Muscle of leg (tissue), 16 donors: ENCODE measurements at places on chromosomes 6 and 20.

GRCh38 chr20:61560361-61560853 is 308.3 kb downstream of the CDH4 start:
- no peak overlapping the region for H3K4me3 ChIP-seq
- H3K4me1 ChIP-seq, result no peaks in the 10 kb centered on the region
- H3K27me3 ChIP-seq, result peaks cover 2% of the 10 kb centered on the region
- no peak overlapping the region for H3K27ac ChIP-seq
- no peaks in the 10 kb centered on the region for H3K36me3 ChIP-seq
- DNase-seq, result peak; percentile 2

DNA sequence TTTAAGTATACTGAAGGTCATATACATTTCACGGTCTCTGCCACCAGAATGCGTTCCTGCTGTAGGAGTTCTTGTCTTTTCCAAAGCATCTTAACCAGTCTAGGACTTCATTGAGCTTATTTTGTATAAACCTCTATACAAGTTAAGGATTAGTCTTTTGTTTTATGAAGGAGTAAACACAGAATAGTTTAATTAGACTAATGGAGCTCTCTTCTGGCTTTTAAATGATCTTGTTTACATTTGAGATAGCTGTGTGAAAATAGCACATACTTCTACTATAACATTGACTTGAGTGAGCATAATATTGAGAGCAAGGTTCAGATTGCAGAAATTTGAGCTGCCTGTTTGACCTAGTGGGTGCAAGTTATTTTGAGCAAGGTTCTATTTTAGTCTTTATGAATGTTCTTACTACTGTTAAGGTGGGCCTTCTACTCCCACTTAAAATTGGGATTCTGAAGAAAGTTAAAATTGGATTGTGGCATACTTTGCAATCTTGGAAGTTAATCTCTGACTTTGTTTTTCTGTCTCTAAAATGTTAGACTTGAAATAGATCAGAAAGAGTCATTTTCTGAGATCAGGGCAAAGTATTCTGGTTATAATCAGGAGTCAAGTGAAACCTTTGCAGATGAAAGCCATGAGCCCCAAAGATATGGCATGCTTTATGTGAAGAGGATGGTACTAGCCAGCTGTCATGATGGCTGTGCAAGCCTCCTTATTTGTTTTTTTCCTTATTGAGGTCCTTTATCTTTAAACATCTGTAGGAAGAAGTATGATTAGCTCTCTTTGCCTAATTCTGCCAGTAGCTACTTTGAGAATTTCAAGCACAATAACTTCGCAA is 41.8 kb downstream of the RPRD1B start:
- H3K4me3 ChIP-seq, result no peak overlapping the region
- peaks cover 24% of the 10 kb centered on the region for H3K36me3 ChIP-seq
- H3K4me1 ChIP-seq, result peaks cover 23% of the 10 kb centered on the region
- peak; percentile 38 for DNase-seq
- H3K27me3 ChIP-seq, result no peaks in the 10 kb centered on the region

DNA sequence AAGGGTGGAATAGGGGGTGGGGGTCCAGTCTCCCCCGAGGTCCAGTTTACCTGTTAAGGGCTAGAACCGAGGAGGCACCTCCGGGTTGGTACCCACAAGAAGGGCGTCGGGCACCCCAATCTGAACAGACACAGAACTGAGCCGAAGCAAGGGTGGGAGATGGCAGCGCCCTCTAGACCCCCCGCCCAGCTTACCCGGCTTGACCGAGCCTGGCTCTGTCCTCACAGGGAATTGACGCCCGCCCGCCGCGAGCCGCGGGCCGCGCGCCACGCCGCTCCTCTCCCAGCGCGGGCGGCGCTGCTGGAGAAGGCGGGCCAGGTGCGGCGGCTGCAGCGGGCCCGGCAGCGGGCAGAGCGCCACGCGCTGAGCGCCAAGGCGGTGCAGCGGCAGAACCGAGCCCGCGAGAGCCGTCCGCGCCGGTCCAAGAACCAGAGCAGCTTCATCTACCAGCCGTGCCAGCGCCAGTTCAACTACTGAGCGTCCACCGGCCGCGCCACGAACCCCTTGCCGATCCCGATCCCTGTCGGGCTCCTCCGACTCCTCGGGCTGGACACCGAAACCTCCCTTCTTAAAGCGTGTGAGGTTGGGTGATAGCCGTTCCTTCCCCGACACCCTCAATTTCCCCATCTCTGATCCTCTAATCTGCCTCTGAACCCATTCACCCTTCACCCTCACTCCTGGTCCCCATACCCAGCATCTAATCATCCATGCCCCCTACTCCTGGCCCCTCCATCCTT is 5.9 kb downstream of the TP53INP2 start:
- H3K4me3 ChIP-seq, result peak overlapping the region; percentile 77
- H3K27me3 ChIP-seq, result no peaks in the 10 kb centered on the region
- DNase-seq, result peak; percentile 83
- H3K36me3 ChIP-seq, result peaks cover 17% of the 10 kb centered on the region
- H3K4me1 ChIP-seq, result peaks cover 24% of the 10 kb centered on the region
- peak overlapping the region; percentile 86 for H3K27ac ChIP-seq

GRCh38 chr6:91824331-91824730 is 1237.5 kb upstream of the MAP3K7 start:
- no peaks in the 10 kb centered on the region for H3K27me3 ChIP-seq
- H3K27ac ChIP-seq, result no peak overlapping the region
- H3K36me3 ChIP-seq, result no peaks in the 10 kb centered on the region
- no peak overlapping the region for H3K4me3 ChIP-seq
- no peaks in the 10 kb centered on the region for H3K4me1 ChIP-seq

DNA sequence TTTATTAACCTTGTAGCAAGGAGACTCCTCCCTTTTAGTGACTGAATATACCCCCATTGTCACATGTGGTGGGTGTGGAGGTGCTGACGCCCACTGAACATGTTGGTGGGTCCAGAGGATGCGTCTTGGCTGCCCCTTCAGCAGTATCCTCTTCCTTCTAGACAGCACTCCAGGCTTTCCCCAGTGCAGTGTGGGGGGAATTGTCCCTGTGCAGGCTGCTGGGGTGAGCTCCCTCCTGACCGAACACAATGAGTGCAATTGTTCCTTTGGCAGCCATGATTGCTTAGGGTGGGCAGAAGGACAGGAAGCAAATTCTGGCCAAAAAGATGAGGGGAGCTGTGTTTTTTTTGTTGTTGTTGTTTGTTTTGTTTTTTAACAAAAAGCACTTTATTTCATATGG is 209.3 kb upstream of the PDE10A start:
- no peaks in the 10 kb centered on the region for H3K36me3 ChIP-seq
- H3K27me3 ChIP-seq, result peaks cover 3% of the 10 kb centered on the region
- no peak overlapping the region for H3K4me3 ChIP-seq
- no peak for DNase-seq
- no peak overlapping the region for H3K27ac ChIP-seq

DNA sequence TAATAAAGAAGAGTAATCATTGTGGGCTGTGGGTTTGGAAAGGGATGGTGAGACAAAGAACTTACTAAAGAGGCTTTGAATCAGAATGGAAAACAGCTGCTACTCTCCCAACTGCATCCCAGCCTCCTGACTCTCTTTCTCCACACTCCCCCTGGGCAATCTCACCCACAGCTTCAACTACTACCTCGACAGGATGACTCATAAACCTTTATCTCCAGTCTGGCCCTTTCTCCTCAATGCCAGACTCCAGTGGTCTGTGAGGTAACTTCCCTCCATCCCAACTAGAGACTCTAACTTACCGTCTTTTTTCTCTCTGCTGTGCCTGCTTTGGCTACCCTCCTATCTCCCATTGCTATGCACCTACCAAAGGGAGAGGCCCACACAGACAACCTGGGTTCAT is 135.3 kb upstream of the RREB1 start:
- H3K4me1 ChIP-seq, result peaks cover 5% of the 10 kb centered on the region
- H3K27me3 ChIP-seq, result no peaks in the 10 kb centered on the region
- DNase-seq, result no peak
- no peak overlapping the region for H3K27ac ChIP-seq
- H3K4me3 ChIP-seq, result no peak overlapping the region

DNA sequence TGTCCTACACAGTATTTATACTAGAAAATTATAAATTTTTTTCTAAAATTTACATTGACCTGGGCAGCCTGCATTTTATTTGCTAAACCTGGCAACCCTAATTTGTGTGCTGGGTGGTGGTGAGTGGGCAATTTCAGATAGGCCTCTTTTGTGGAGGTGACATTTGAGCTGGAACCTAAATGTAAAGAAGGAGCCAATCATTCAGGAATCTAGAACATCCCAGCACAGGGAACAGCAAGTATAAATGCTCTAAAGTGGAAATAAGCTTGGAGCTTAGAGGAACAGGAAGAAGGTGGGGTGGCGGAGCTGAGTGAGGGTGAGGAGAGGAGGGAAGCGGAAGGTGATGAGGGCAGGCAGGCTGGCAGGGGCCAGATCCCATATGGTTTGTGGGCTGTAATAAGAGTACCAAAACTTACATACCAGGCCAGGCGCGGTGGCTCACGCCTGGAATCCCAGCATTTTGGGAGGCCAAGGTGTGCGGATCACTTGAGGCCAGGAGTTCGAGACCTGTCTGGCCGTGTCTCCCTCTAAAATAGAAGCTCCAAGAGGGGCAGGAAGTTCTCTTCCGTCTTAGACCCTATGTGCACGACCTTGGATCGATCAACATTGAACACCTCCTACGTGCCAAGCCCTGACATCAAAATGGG is 549 bp upstream of the CSE1L start:
- H3K36me3 ChIP-seq, result peaks cover 7% of the 10 kb centered on the region
- H3K27ac ChIP-seq, result peak overlapping the region; percentile 98
- no peaks in the 10 kb centered on the region for H3K27me3 ChIP-seq
- H3K4me3 ChIP-seq, result peak overlapping the region; percentile 100
- DNase-seq, result peak; percentile 50
- peaks cover 18% of the 10 kb centered on the region for H3K4me1 ChIP-seq

DNA sequence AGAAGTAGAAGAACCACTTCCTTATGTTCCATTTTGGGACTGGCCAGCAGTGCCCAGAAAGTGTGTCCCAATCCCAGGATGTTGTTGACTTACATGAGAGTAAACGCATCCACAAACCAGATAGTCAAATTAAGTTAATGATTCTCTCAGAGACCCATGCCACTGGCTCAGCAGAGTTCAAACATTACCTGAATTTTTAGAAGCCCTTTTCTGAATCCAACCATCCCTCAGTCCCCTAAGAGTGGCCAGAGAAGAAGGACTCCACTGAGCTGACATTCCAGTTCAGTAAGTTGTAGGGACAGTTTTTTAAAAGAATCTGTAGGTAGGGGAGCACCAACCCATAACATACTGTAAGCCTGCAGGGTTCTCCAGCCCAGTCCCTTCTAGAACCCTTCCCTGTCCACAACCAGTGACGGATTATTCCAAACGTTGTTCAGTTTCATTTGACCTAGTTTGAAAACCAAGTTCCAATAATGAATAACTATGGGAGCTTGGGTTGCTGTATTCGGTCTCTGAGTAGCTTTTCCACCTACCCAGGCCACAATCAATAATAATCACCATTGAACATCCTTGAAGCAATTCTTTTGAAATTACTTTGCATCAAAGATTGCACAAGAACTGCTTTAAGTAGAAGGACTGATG is 153.0 kb downstream of the LPA start:
- no peak for DNase-seq
- no peaks in the 10 kb centered on the region for H3K4me1 ChIP-seq
- no peak overlapping the region for H3K4me3 ChIP-seq
- H3K27me3 ChIP-seq, result no peaks in the 10 kb centered on the region
- H3K27ac ChIP-seq, result no peak overlapping the region

DNA sequence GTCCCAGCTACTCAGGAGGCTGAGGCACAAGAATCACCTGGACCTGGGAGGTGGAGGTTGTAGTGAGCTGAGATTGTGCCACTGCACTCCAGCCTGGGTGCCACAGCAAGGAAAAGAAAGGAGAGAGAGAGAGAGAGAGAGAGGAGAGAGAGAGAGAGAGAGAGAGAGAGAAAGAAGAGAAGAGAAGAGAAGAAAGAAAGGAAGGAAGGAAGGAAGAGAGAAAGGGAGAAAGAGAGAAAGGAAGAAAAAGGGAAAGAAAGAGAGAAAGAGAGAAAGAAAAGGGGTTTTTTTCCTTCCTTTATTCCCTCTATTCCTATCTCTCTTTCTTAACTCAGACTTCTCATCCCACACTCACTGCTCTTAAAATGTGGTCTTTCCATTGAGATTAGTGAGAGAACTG is 238.7 kb upstream of the PRDM1 start:
- no peak overlapping the region for H3K27ac ChIP-seq
- H3K36me3 ChIP-seq, result no peaks in the 10 kb centered on the region
- no peak for DNase-seq
- peaks cover 18% of the 10 kb centered on the region for H3K4me1 ChIP-seq

DNA sequence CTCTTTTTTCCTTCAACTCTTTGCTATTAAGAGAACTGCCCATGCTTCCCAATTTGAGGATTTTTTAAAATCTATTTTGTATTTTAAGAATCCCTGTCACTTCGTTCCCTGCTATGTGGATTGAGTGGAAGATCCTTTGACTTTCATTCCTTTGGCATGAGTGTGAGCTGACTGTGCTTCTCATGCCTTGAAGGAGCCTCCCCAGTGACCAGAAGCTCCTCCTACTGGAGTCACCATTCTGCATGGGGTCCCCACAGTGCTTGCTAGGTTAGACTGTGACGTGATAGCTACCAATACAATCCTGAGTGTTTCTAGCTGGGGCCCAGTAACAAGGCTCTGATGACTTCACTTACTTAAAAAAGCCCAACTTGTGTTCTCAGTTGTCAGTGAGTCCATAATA is 104.4 kb upstream of the LAMP5 start:
- H3K4me3 ChIP-seq, result no peak overlapping the region
- H3K36me3 ChIP-seq, result no peaks in the 10 kb centered on the region
- no peaks in the 10 kb centered on the region for H3K27me3 ChIP-seq
- no peaks in the 10 kb centered on the region for H3K4me1 ChIP-seq
- DNase-seq, result no peak

GRCh38 chr20:24506696-24507095 is 37.3 kb downstream of the SYNDIG1 start:
- H3K4me3 ChIP-seq, result no peak overlapping the region
- H3K4me1 ChIP-seq, result peaks cover 7% of the 10 kb centered on the region
- DNase-seq, result no peak
- H3K27ac ChIP-seq, result no peak overlapping the region
- no peaks in the 10 kb centered on the region for H3K36me3 ChIP-seq
